NCI-H1417 treated with DMSO at 0.1 percent for 48 hours (cell line): ENCODE measurements at places on chromosomes 7 and 10.

- no peak for DNase-seq
These were observed 353.3 kb upstream of the ZMIZ1 start for GRCh38 chr10:78715435-78715834.

GRCh38 chr10:129096065-129096984, 370.7 kb upstream of the MGMT start:
- no peak for DNase-seq

DNA sequence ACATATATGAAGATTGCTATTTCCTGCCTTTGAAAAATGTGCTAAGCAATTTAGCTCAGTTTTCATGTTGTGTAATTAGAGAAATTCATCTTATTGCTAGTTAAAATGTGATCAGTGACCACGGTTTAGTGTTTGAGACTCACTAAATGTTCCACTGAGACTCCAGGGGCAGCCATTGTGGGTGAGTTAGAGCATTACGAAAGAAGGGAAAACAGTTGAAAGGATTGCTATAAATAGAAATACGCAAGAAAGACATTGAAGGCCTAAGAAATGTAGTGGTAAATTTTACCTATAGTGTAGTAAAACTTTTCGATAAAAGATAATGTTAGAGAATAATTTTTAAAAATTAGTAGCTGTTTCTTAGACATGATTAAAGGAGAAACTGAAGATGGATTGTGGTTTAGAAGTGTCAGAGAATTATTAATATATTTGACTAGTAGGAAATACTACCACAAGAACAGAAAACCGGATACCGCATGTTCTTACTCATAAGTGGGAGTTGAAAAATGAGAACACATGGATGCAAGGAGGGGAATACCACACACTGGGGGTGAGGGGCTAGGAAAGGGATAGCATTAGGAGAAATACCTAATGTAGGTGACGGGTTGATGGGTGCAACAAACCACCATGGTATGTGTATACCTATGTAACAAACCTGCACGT, 394.5 kb downstream of the SEMA3D start:
- DNase-seq, result no peak

GRCh38 chr10:103458720-103459119, at the start of gene CALHM1:
CALHM1 (minus strand) TSS chr10:103458900; CDS start chr10:103458751, 149 bp downstream.
- no peak for DNase-seq

DNA sequence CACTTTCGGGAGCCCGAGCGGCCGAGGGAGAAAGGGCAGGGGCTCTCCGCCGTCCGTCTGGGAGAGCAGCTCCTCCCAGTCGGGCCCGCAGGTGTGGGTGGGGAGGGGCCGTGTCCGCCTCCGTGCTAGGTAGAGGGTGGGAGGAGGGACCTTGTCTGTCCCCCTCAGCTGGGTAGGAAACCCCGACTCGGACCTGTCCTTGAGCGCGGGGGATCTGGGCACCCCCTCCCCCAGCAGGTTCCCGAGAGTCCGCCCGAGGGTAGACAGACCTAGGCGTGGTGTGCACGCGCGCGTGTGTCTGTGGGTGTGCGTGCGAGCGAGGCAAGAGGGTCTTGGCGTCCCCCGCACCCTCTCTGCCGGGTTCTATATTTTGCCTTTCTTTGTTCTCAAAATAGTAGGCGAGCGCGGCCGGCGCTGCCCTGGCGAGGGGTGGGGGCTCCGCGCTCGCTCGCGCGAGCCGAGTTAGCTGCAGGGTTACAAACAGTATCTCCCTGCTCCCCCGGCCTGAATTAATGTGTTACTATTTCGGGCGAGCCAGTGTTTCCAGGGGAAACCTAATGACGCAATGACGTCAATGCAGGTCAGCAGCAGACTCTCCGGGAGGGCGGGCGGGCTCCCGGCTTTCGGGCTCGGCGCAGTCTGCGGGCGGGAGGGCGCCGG, 73.9 kb upstream of the LEP start:
- peak; percentile 15 for DNase-seq

- no peak for DNase-seq
These were observed 30.4 kb downstream of the LEP start for GRCh38 chr7:128271471-128271941.

GRCh38 chr10:132539894-132540293, 2.3 kb downstream of the INPP5A start:
- no peak for DNase-seq

GRCh38 chr7:105875505-105875904, 894 bp downstream of the ATXN7L1 start:
- DNase-seq, result no peak

GRCh38 chr7:131905471-131905973, 349.1 kb upstream of the PODXL start:
- no peak for DNase-seq

DNA sequence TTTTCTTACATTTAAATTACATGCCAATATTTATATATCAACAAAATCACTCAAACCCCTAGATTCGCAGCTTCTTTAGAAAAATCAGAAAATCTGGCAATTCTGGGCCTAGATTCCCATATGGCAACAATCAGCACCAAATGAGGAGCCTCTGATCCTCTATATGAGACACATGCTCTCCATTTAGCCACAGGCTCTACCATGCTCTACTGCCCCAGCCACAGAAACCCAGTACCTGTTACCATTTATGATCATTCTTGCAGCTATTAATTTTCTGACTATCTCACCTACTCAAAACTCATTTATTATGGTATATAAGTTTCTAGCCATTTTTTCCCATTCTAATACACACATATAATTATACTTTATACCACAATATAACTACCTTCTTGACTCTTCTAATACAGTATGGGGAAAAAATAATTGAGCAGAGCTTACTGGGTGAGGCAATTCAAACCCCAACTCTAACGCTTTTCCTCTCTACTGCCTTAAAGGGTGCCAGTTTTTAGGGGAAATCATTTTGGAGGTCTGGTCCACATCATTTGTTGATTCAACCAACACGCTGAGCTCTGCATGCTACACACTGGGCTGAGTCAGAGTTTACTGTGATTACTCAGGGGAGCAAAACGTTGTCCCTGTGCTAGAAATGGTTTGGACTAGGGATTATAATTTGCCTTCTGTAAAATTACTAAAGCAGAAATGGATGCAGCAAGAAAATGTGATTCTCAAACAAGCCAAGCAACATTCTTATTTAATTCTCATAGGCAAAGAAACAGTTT, 11.6 kb downstream of the PDLIM1 start:
- DNase-seq, result no peak
